Fibroblast of skin of abdomen (primary cell): ENCODE measurements at places on chromosomes 5 and 9.
A peak's percentile ranks its signal among the peaks of the same experiment; 100 is the strongest.

- no peak for DNase-seq
Measured at GRCh38 chr5:55454282-55454681, 80.5 kb downstream of the PLPP1 start.

DNA sequence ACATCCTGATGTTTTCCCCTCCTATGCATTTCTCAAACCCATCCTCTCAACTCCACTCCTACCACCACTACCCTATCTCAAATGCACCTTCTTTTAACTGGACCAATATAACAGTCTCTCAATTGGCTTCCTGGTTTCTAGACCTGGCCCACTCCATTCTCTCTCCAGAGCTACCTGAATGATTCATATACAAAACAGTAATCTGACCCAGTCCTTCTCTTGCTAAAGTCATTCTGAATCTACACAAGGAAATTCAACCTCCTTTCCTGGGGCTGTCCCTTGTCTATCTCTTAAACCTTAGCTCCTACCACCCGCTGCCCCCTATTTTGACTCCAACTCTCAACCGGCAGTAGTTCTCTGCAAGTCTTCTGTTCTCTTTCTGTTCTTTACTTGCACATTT is 97.2 kb downstream of the PCSK1 start:
- no peak for DNase-seq

DNA sequence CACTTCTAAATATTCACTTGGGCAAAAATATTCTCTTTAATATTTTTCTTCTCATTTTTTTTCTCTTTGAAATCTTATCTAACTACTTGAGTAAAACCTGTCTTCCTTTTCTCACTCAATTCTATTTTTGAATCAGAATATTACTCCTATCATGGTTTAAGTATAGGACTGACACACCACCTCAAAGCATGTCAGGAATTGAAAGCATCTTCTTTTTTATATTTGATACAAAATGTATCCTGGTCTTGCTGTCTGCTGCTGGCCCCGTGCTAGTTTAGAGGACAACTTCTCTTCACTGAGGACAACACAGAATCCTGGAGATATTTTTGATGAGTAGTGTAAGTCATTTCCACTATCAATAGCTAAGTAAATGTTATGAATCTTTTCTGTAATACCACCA is 383.6 kb downstream of the GADD45G start:
- peak; percentile 20 for DNase-seq

GRCh38 chr5:144126707-144127106 is 43.8 kb downstream of the YIPF5 start:
- no peak for DNase-seq

GRCh38 chr5:75601996-75602395 is 9.3 kb upstream of the ANKDD1B start:
- no peak for DNase-seq

DNA sequence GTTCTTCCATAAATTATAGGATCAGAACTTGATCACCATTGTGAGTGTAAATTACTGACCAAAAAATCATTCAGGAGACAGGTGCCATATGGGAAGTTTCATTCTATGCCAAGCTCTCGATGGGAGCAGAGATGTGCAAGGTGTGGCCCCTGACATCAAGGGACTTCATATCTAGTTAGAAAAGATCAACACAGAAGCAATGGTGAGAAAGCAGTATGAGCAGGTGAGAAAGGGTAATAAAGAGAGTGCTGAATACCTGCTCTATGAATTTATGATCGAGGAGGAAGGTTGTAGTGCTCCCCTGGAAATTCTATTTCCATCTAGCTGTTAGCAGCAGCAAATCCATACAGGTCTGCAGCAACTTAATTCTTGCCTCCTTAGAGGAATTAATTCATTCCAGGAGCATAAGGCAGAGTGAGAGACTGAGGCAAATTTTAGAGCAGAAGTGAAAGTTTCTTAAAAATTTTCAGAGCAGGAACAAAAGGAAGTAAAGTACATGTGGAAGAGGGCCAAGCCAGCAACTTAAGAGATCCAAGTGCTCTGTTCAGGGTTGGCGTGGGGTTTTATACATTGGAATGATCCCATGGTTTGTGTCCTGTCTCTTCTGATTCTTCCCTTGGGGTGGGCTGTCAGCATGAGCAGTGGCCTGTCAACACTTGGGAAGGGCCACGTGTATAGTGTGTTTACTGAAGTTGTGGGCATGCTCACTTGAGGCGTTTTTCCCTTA is 181.8 kb downstream of the SAXO1 start:
- DNase-seq, result no peak

GRCh38 chr9:132124800-132125199 is 37.1 kb upstream of the NTNG2 start:
- no peak for DNase-seq

GRCh38 chr5:168879929-168880328 is 300.8 kb upstream of the PANK3 start:
- DNase-seq, result no peak

- no peak for DNase-seq
Measured at GRCh38 chr5:101608322-101608721, 687.8 kb downstream of the SLCO4C1 start.

DNA sequence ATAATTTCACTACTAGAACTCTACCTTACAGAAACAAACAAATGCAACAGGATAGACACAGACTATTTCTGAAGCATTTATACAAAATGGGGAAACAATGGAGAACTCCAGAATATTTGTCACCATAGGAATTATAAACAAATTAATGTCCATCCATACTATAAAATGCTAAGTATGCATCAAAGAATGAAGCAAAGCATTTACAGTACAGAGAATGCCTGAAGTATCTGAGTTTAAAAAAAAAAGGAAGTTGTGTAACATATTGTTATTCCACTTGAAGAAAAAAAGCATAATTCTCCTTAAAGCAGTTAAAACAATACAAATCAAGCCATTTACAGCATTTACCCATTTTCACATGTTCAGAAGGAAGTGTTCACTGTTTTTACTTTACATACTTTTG is 53.0 kb downstream of the DROSHA start:
- peak; percentile 50 for DNase-seq

- no peak for DNase-seq
Measured at GRCh38 chr5:109291090-109291489, 118.7 kb downstream of the PJA2 start.

GRCh38 chr5:8689773-8690172 is 820.8 kb downstream of the MTRR start:
- no peak for DNase-seq

GRCh38 chr5:10669983-10670382 is 91.1 kb downstream of the DAP start:
- DNase-seq, result no peak

- DNase-seq, result peak; percentile 78
Measured at GRCh38 chr5:92758552-92758951, 822.5 kb downstream of the NR2F1-AS1 start.

- DNase-seq, result no peak
Measured at GRCh38 chr5:130885027-130885426, 280.0 kb downstream of the HINT1 start.

- no peak for DNase-seq
Measured at GRCh38 chr9:105979290-105979689, 284.9 kb downstream of the TMEM38B start.

DNA sequence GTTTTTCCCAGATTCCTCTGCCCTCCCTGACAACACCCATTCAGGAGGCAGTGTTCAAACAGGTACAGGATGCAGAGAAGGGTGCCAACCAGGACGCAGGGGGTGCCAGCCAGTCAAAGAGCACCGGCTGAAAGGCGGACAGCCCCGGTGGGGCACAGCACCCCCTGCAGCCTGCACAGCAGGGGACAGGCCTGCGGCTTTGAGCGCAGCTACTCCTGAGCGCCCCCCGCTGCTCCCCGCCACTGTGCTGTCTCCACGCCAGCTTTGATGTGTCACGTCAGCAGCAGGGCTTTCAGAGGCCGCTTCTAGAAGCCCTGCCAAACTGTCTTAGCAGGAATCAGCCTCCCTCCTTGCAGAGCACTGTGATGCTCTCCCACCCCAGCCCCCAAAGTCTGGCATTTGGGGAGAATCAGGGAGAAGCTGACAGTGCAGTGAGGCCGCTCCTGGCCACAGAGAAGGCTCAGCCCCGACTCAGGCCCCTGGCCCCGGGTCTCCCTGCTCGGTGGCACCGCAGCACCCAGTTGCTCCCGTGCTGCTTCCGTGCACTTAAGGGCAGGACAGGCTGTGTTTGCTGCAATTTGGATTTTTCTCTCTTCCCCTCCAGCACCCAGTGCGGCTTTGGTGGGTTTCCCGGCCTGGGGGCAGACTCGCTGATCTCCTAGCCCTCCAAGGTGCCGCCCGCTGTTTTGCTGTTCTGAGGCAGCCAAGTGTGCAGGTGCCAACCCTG is 20.3 kb downstream of the AK8 start:
- DNase-seq, result peak; percentile 64

DNA sequence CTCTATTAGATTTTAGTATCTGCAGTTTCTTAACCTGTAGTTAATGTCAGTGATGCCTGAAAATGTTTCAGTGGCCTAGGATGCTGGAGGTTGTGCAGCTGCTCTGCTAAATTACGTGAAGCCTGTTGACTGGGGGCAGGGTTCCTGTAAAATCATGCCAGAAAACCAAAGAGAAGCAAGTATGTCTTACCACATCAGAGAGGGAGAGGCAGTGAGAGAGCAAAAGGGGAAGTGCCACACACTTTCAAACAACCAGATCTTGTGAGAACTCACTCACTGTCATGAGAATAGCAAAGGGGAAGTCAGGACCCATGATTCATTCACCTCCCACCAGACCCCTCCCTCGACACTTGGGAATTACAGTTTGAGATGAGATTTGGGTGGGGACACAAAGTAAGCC is 83.9 kb upstream of the CYLC2 start:
- no peak for DNase-seq

DNA sequence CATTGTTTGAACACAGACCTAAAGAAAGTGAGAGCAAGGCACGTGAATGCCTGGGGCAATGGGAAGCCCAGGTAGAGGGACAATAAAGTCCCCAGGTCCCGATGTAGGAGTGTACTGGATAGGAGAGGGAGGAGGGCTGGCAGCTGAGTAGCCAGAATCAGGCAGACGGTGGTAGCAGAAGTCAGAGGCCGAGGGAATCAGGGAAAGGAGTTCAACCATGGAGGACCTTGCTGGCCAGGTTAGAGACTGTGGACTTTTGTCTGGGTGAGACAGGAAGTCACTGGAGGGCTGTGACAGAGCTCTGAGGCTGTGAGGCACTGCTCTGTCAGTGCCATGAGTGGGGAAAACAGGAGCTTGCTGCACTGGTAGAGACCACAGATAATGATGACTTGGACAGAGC is 248.2 kb downstream of the EFNA5 start:
- DNase-seq, result no peak

GRCh38 chr5:95986001-95986400 is 24.4 kb upstream of the ELL2 start:
- DNase-seq, result peak; percentile 44

DNA sequence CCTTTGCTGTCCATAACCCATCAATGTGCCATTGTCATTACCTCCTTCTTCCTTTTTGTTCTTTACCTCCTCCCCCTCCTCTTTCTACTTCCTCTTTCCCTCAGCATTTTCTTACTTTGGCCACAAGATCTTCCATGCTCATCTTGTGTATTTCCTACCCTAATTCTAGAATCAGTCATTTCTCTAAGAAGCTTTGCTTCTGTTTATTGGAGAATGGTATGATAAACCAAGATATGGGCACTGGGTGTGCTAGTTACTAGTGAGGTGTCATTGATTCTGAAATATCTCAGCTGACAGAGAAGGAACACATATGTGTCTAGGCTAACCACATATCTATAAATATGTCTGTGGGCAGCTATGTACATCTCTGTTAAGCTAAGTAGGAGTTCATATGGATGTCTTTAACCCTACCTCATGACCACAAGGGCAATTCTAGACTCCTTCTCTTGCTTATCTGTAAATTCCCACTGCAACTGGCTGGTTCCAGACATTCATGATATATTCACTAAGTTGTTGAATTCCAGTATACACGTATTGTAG is 2051.3 kb upstream of the CDH9 start:
- no peak for DNase-seq

- DNase-seq, result peak; percentile 87
Measured at GRCh38 chr5:128645581-128645980, 107.5 kb upstream of the FBN2 start.

DNA sequence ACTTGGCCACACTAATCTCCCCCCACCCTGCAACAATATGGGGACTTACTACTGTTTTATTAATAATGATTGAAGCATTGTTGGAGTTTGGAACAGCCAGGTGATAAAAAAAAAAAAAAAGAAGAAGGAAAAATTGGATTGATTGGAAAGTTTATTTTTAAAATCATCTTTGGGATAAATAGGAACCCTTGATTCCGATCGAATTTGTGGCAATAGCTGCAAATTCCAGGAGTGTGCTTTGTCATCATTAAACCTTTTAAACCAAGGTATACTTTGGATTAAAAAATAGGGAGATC is 907 bp upstream of the NR2F1 start:
- no peak for DNase-seq

- DNase-seq, result no peak
Measured at GRCh38 chr9:128252317-128253139, 23.3 kb downstream of the GOLGA2 start.

DNA sequence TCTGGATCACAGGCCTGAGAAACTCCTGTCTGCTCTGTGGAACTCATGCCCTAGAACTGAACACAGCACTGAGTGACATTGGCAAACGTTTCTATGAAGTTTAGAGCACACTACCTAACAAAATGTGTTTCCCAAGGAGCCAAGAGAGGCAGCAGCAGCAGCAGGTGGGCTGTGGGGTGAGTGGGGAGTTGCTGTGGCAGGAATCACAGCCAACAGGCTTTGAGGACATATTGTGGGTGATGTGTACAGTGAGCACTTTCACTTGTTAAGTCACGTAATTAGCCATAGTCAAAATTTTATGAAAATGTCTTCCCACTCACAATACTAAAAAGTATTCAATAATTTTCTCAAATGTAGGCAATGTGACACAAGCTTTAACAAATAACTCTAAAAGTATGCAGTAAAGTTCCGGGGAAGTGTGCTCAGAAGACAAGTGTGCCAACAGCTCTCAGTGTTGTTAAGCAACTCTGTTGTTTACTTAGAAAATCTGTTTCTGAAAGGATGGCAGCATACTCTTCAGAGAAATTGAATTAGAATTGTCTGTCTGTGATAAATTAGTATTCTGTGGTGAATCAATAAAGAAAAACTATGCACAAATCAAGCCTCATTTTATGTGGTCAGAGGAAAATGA is 482.1 kb downstream of the SEMA5A start:
- no peak for DNase-seq

DNA sequence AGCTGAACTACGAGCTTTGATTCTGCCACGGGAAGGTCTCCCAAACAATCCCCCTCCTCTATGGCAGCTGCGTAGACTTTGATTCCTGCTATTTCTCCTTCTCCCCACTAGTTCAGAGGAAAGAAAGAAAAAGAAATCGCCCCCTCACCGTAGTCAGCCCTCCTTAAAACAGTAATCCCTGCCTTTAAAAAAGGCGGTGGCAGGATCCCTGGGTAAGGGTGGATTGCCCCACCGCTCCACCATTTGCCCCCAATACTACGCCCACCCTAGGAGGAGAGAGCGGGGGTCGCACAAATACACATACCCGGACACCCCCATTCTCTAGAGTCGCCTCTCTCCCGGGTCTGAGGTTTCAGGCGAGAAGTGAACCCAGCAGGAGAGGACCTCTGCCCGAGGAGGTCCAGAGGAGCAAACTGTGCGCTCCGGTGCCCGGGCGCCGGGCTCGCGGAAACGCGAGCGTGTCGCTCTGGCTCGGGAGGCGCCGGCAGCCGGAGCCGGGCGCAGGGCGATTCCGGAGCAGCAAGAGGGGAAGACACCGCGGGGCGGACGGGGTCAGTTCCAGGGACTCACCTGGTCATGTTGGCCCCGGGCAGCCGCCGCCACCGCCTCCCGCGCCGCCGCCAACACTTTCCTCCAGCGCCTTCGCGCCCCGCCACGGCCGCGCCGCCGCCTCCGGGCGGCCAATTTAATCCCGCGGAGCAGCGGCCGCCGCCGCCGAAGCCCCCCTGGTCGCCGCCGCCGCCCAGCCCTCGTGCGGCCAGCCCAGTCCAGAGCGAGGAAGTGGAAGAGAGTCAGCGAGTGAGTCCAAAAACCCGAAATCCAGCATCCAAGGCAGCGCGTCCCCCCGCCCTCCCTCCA is 1057.7 kb upstream of the DMAC1 start:
- DNase-seq, result no peak
